Stimulated activated CD8-positive, alpha-beta memory T cell treated with anti-CD3 and anti-CD28 coated beads, Interleukin-15, amount 100 ng/mL, for 1 hour (primary cell): ENCODE measurements at places on chromosomes 12 and 14.
A peak's percentile ranks its signal among the peaks of the same experiment; 100 is the strongest.

- DNase-seq: no peak
These were observed 43.1 kb downstream of the SOX5 start for GRCh38 chr12:23906329-23906728.

DNA sequence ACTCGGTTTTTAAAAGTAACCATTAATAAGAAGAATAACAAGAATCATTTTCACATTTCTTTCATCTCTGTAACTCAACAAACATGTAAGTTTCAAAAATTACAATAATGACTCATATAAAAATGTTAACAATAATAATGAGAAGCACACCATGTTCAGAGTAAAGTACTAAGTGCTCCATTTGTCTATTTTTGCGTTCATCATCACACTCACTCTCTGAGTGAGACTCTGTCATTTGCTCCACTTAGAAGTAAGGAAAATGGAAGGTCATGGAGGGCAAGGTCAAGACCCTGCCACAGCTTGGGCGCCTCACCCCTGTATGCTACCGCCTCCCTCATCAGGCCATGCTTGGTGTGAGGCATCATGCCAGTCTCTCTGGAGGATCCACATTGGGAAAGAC is 129.9 kb downstream of the TMEM30B start:
- DNase-seq: no peak

GRCh38 chr12:32183650-32184049 is 77.0 kb downstream of the BICD1 start:
- DNase-seq: no peak

DNA sequence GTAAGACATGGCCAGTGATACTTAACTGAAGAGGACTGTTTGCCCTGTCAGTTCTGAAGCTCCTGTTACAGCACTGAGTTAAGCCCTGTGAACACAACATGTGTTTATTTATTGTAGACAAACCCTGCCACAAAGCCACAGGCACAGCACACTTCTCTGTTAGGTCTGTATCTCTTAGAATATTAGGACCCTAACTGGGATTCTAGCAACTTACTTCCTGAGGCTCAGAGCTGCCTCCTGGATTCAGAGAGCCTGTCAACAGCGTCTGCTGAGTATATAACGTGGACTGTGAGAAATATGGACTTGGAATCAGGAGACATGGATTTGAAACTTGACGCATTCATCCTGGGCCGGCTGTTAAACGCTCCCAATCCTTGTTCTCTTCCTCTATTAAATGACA is 135.0 kb upstream of the HIF1A start:
- no peak for DNase-seq

DNA sequence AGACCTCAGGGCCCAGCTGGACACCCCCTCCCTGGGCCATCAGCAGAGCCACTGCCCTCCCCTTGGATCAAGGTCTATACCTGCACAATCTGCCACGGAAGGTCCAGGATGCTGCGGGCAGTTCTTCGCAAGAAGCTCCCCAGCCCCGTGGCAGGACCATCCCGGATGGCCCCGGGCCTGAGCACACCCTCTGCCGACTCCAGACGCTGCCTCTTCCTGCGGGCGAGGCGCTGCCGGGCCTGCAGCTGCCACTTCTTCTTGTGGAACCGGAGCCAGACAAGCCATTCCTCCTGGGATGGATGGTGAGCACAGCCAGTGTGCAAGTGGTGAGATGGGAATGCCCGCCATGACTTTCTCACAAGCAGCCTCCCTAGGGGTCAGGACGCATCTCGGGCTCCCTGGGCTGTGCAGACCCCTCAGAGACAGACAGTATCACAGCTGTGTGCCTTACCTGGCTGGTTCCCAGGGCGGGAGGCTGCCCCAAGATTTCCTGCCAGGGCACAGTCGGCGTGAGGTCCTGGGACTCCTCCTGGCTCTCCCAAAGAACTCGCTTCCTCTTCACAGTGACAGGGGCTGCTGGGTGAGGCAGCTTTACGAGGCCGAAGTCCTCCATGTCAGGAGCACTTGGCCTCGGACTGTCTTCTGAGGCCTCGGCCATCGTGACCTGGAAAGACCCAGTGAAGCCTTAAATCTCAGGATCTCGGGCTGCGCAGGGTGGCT is 30.8 kb downstream of the P2RX2 start:
- no peak for DNase-seq

- no peak for DNase-seq
These were observed 23.5 kb downstream of the ASB2 start for GRCh38 chr14:93952829-93953228.

GRCh38 chr12:115946867-115947695 is 330.4 kb downstream of the MED13L start:
- DNase-seq: no peak

- no peak for DNase-seq
These were observed 83.9 kb downstream of the PAPOLA start for GRCh38 chr14:96586056-96586455.

DNA sequence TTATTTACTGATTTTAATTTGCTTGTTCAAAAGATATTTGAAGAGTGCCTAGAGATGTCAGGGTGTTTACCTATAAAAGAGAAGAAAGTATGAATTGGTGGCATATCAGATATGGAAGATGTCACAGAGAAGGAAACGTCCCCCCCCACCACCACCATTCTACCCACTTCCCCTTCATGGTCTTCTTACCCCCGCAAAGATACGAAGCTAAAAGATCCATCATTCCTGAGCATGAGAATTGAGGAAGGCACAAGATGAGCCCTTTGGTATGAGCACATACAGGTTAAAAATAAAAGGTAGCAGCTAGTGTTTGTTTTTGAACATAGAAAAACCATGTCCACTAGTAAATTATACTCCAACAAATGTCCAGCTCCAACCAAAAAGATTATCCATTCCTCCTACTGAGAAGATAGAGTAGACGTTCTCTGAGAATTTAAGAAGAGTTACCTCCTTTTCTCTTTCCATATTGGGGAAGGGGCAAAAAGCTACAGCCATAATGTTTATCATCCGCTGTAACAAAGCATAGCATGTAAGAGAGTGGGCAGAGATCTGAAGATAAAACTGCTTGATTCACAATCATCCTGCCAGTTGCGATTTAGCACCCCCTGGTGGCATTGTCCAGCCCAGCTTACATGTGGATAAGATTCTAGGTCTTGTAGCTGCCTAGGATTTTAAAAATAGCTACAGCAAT is 29.1 kb downstream of the NFYB start:
- peak; percentile 83 for DNase-seq

DNA sequence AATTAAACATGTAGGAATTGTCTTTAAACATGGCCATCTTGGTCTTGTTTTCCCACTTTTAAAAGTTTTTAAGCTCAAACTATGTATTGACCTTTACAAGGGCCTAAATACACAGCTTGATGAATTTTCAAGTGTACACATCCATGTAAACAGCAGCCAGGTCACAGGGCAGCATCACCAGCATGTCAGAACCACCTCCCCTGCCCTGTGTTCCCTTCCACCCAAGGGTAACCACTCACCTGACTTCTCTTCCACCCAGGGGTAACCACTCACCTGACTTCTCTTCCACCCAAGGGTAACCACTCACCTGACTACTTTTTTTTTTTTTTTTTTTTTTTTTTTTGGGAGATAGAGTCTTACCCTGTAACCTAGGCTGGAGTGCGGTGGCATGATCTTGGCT is 4.6 kb downstream of the FBXW8 start:
- DNase-seq: no peak

DNA sequence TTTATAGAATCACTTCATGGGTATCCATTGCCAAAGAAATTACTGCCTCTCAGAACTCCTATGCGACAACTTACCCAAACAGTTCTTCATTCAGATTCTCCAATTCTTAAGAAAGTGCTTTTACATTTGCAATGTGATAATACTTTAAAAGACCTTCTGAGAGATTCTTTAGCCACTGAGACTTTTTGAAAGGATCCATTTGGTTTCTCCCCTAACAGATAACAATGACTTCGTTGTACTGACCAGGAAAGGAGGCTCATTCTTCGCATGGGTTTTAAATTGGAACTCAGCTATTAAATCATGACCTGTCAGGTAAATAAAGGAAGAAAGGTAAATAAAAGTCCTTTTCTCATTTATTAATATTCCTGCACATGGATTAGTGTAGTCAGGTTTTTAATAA is 14.8 kb downstream of the ITPR2 start:
- no peak for DNase-seq

DNA sequence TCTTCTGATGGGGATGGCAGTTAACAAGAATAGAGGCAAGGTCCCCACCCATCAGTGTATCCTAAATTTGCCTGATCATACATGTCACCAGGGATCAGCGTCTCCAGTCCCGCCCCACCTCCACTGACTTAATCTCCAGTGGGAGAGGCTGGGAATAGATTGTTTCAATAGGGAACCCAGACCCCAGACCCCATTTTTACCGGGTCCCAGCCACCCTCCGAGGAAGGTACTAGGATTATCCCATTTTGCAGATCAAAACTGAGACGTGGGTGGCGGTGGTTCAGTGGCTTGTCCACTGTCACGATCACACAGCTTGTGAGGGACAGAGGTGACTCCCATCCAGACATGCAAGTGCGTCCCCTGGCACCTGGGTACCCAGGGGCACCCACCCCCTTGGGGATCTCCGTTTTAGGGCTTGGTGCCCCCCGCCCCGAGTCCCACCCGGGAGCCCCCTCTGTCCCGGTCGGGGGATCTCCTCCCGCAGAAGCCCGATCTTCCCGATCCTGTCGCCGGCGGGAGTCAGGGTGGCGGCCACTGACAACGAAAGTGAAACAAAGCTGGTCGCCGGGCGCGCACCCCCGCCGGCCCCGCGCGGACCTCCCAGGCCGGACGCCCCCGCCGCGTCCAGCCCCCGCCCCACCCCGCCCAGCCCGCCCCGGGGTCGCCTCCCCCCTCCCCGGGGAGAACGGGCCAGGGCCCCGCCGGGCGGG is 523 bp downstream of the WSB2 start:
- no peak for DNase-seq

GRCh38 chr14:95681153-95681552 is 5.1 kb upstream of the TCL1B start:
- no peak for DNase-seq

DNA sequence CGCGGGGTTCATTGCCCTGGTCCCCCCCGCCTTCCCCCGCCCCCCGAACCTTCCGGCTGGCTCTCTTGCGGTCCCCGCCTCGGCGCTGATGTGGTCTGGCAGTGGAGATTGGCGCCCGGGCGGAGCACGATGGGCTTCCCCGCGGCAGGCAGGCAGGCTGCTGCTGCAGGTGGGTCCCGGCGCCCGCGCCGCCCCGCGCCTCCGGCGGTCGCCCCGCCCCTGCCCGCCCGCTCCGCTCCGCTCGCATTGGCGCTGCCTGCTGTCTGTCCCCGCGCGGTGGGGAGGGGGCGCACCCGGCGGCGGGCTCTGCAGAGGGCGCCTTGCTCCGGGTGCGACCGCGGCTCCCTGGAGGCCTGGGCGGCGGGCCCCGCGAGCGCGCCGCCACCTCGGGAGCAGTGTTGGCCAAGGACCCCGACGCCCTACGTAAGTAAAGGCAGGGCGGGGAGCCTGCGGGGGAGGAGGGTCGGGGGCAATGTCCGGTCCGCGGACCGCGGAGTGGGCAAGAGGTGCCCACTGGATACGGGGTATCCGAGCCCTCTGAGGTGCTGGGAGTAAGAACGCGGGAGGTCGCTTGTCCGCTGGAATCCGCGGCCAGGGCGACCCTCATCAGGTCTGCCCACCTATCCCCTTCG is at the start of gene AKAP5:
TSS of gene AKAP5 (plus strand) at position 309 of the 632 bp plus-strand sequence. CDS start 2,896 bp downstream, outside the sequence.
- peak; percentile 15 for DNase-seq

- no peak for DNase-seq
These were observed 32.1 kb downstream of the PRKAB1 start for GRCh38 chr12:119700078-119700477.

DNA sequence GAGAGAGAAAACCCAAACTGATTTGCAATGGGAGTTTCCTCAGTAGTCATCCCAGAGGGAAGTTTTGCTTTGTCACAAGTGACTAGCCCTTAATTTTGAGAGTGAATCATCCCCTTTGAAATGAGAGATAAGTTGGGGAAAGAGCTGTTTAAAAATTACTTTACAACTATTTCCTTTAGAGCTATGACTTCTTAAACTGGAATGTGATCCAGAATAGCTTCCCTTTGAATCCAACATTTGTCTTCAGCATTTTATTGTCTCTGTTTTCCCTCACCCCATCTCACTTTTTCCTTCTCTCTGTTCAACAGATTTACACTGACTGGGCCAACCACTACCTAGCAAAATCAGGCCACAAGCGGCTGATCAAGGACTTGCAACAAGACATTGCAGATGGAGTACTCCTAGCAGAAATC is 109.3 kb downstream of the NAV3 start:
- DNase-seq: no peak

DNA sequence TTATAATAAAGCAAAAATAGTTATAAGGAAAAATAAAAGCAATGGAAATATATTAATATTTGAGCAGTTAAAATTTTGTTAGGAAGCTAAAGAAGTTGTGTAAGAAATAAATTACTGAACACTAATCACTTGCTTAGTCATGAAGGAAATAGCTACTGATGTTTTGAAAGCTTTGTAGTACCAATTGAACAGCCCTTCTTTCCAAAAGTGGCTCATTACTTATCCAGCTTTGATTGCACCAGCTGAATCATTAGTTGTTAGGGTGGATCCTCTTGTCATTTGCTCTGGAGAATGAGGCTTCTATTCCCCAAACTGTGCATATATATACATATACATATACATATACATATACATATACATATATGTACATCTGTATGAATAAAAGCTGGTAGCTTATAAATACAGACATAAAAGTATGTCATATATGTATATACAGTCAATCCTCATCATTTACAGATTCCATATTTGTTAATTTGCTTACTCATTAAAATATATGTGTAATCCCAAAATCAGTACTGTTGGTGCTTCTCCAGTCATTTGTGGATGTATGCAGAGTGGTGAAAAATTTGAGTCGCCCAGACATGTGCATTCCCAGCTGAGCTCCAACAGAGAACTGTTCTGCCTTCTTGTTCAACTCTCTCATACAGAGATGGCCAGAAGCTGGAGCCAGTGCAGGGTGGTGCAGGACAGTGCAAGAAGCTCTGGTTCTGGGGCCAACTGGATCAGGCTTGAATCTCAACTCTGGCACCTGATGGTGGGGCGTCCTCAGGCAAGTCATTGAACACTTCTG is 214.1 kb downstream of the RPAP3 start:
- DNase-seq: no peak

DNA sequence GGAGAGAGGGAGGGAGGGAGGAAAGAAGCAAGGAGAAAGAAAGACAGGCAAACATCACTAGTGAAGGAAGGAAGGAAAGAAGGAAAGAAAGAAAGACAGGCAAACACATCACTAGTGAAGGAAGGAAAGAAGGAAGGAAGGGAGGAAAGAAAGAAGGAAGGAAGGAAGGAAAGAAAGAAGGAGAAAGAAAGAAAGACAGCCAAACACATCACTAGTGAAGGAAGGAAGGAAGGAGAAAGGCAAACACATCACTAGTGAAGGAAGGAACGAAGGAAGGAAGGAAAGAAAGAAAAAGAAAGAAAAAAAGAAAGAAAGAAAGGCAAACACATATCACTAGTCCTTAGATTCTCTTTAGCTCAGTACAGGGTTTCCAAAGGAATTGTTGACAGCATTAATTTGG is 5.3 kb downstream of the FZD10 start:
- no peak for DNase-seq
